NCI-H510A treated with DMSO at 0.1 percent for 48 hours (cell line): ENCODE measurements at places on chromosomes 13 and 19.
A peak's percentile ranks its signal among the peaks of the same experiment; 100 is the strongest.

DNA sequence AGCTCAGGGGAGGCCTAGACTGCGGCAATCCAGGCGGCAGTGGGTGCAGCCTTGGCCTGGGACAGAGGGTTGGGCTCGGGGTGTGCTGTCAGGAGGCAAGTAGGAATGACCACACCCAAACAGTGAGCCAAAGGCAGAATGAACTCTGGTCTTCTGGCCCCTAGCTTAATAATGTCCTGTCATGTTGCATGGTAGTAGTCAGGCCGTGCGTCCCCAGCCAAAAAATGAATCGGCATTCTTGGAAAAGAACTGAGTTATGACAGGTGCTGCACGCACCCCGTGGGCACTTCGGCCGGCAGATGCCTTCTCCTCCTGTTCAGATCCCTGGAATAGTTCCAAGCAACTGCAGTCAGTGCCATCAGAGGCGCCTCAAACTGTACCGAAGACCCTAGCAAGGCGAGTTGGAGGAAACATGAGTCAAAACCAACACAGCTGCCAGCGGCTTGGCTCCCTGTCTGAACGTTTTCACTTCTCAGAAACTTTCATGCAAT is 55.9 kb downstream of the ATP7B start:
- no peak for DNase-seq

- DNase-seq, result no peak
Measured at GRCh38 chr13:28117689-28118377, 17.5 kb upstream of the FLT3 start.

- no peak for DNase-seq
Measured at GRCh38 chr19:49231804-49232203, 74.2 kb downstream of the TRPM4 start.

DNA sequence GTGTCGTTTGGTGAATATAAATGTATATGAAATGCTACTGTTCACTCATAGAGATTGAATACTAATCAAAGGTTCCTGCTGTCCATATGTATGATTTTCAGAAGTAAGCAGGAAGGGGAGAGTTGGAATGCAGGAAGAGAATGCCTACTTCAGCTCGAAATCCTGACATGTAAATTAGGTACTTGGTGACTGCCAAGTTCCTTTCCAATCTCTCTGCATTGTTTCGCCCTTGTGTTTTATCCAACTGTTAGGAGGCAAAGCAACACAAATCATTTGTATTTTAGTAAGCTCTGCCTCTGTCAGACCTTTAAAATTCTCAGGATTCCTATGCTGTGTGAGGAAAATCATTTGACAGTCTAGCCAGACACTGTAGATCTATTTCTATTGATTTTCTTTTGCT is 9.0 kb downstream of the STARD13 start:
- no peak for DNase-seq

GRCh38 chr13:73140801-73141200 is 82.0 kb downstream of the KLF5 start:
- DNase-seq, result no peak

DNA sequence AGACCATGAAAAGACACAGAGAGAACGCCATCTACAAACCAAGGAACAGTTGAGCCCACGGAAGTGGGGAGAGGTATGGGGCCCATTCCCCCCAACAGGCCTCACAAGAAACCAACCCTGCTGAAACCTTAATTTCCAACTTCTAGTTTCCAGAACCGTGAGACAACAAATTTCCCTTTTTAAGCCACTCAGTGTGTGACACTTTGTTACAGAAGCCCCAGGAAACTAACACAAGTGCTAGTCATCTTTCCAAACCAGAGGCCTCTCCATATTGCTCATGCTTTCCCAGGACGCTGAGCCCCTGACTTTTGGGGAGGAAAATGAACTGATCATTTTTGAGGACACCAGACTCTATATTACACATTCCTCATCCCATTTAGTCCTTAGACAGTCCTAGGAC is 186.8 kb downstream of the NUFIP1 start:
- no peak for DNase-seq

- DNase-seq, result no peak
Measured at GRCh38 chr19:48541813-48542212, 10.2 kb upstream of the SULT2B1 start.

- DNase-seq, result no peak
Measured at GRCh38 chr19:7533281-7533885, 2.1 kb upstream of the PNPLA6 start.

- DNase-seq, result peak; percentile 58
Measured at GRCh38 chr13:107680115-107680514, 535.2 kb downstream of the LIG4 start.

GRCh38 chr19:2266183-2266993 is 10.2 kb upstream of the JSRP1 start:
- DNase-seq, result no peak

- no peak for DNase-seq
Measured at GRCh38 chr13:96112936-96113335, 23.0 kb downstream of the HS6ST3 start.

DNA sequence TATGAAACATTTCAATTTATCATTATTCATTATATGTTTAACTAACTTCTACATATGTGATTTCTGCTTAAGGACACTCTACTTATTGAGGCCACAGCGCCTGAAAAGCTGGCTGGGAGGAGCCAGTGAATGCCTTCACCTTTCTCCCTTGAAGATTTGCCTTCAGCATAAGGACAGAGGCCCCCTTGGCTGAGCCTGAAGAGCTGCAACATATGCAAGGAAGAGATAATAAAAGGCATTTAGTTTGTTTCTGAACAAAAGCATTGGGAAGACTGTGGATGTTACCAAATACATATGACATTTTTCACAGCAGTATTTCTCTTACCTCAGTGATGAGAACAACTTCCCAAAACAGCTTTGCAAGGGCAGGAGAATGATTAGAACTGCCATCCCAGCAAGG is 92.1 kb downstream of the ABCC4 start:
- no peak for DNase-seq

- no peak for DNase-seq
Measured at GRCh38 chr19:28289295-28290063, 923.5 kb downstream of the UQCRFS1 start.

- DNase-seq, result no peak
Measured at GRCh38 chr19:24063295-24063694, 23.7 kb upstream of the ZNF254 start.

- DNase-seq, result no peak
Measured at GRCh38 chr19:57506163-57506562, 6.4 kb downstream of the ZNF773 start.

- no peak for DNase-seq
Measured at GRCh38 chr19:5152013-5152763, 183.3 kb downstream of the KDM4B start.

DNA sequence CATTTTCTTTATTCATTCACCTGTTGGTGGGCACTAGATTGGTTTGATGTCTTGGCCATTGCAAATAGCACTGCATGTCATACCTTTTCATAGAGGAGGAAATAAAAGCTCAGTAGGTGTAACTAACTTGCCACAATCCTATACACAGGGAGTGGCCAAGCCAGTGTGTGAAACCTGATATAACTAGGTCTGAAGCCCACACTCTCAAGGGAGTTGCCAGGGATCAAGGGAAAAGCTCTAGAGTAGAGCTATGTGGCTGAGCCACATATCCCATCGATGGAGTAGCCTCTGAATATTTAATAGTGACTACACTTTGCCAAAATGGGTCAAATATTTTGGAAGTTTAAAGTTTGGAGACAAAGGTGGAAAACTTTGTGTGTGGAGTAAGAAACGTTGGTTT is 66.1 kb upstream of the TSHZ3 start:
- DNase-seq, result no peak

- no peak for DNase-seq
Measured at GRCh38 chr13:40960716-40961115, 58.4 kb downstream of the ELF1 start.

DNA sequence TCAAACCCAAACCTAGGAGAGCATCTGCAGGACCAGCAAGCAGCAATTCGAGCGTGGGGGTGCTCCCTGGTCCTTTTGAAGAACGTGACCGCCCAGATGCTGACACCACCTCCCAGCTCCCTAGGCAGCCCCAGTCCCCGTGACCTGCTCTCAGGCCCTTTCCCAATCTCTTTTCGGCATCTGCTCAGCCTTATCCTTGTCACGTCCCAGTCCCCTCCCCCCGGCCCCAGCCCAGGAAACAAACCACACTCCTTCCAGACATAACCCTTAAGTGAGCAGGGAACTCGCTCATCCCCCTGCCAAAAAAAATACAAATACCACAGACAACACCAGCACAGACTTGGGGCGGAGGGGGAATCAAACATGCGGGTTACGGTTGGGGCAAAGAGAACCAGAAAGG is 3.3 kb downstream of the MLLT1 start:
- DNase-seq, result no peak

GRCh38 chr13:60881507-60881906 is 484.5 kb downstream of the TDRD3 start:
- no peak for DNase-seq

DNA sequence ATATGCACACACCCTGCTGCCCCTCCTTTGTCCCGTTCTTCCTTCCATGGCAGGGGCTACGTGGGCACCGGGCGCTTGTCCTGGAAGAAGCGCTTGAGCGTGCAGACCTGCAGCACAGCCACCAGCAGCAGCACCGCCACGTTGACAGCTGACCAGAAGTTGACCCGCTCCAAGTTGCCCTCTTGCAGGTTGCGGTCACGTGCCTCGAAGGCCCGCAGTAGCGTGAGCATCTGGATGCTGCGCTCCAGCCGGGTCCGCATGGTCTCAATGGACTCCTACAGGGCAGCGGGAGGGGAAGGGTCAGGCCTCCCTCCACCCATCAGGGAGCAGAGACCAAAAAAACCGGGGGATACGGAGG is 3.1 kb downstream of the TMED1 start:
- no peak for DNase-seq

- no peak for DNase-seq
Measured at GRCh38 chr13:28655561-28655960, 3.4 kb upstream of the POMP start.

- DNase-seq, result no peak
Measured at GRCh38 chr19:42323852-42324654, 1.4 kb upstream of the MEGF8 start.

- DNase-seq, result no peak
Measured at GRCh38 chr13:99307247-99307646, at the start of gene GPR183. Gene GPR183 (minus strand): TSS chr13:99307399. CDS start chr13:99296145, 11,254 bp downstream.

GRCh38 chr13:76632401-76633044 is 253.7 kb downstream of the KCTD12 start:
- DNase-seq, result no peak

GRCh38 chr19:1237027-1237659 is 662 bp downstream of the CBARP start:
- no peak for DNase-seq

GRCh38 chr19:32581705-32582179 is 752 bp downstream of the PDCD5 start:
- no peak for DNase-seq

GRCh38 chr13:109254274-109254673 is 532.1 kb downstream of the IRS2 start:
- DNase-seq, result no peak

DNA sequence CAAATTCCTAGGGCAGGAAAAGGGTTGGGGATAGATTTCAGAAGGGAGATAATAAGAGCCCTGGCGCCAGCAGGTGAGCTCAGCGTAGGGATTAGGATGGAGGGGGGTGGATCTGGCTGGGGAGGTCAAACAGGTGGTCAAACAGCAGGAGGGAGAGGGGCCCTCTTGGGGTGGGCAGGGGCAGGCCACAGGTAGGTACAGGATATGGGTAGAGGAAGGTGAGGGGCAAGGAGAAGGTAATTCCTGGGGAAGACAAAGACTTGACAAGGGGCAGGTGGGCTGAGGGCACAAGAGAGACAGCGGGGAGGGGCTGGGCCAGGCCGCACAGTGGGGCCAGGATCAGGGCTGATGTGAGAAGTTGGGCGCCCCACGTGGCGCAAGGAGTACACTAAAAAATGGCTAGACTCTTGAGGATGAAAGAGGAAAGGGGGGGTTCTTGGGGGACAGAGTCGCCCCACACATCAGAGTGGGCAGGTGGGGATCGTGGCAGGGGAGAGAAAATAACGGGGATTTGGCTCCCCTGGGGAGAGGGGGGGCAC is 713 bp downstream of the KRI1 start:
- DNase-seq, result peak; percentile 54

GRCh38 chr19:3284759-3285646 is 60.5 kb downstream of the CELF5 start:
- no peak for DNase-seq
